ENCODE measurements at places on chromosomes 11 and 22. TPM values are rescaled to one million over a fixed set of nuclear protein-coding genes. Genes with fewer than 3 reads are reported as not detected.

The MMP27 gene
- total RNA-seq = not detected

The CRYBB2 gene
- total RNA-seq = not detected

The NXPE2 gene
- total RNA-seq = not detected

- DNase-seq = no peak
These were observed 16.1 kb downstream of the MFNG start for GRCh38 chr22:37470087-37470445.

The KCNJ1 gene
- total RNA-seq = 0.20 TPM

Data from activated B cell treated with CpG ODN at 0.5 μM for 24 hours (primary cell).